Caco-2 (cell line): ENCODE measurements at places on chromosomes 3 and 15.

DNA sequence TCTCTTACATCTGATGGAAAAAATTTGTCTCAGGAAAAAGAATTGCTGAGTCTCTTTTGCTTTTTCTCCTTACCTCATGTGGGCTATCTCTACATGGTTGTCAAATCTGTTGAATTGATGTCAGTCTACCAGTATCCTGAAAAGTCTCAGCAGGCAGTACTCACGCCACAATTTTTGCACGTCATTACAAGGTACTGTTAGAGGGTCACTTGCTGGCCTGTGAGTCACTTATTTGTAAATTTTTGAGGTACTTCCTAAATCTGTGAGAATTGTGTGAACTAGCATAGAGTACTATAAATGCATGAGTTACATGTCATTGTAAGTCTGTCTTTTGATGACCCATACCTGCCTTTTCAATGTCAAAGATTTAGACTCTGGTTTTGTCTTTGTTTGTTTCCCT lies 15.9 kb downstream of the HPS3 start:
- no peak for DNase-seq

DNA sequence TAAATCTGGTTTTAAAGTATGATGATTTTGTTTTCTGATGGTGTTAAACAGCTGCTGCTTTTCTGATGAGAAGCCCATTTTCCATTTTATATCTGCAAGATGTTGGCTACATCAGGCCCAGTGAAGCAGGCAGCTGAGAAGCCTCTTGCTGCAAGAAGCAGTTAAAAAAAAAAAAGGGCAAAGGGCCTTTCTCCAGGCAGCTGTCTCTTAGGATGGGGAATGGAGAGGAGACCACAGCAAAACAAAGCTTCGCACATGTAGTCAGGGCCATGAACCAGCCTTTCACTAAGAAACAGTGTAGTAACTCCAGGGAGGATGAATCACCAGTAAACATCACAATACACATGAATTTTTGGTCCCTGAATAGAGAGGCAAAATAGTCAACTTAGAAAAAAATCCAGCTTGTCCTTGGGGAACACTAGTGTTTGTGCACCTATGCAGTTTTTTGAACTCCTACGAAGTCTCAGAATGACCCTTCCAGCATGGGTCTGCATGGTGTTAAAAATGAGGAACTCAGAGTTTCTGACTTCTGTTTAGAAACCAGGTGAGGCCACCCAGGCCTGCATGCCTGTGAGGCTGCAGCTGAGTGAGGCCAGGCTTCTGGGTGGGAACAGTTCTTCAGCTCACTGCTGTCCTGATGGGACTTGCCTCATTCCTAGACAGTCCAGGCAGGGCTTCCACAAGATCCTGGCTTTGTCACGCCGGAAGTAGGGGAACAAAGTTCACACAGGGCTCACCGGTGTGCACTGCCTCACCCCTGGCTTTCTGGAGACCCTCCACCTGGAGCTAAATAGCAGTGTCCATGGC lies 518.7 kb downstream of the MCTP2 start:
- DNase-seq, result no peak

DNA sequence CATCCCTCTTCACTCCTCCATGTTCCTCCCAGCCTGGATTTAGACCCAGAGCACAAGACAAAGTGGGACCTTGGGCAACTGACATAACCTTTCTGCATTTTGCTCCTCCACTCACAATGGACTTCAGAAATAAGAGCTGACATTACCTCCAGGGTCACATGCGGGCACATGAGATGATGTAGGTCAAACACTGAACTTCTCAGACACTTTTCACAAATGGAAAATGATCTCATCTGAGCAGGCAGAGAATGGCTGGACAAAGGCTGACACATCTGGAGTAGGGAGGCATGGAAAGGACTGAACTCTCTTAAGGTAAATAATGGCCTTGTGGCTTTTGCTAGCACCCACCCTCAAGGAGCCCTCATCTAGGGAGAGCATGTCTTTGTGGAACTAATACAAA lies 849.2 kb upstream of the CFAP20DC start:
- no peak for DNase-seq

- DNase-seq, result no peak
Measured at GRCh38 chr3:37753428-37753827, 108.3 kb upstream of the CTDSPL start.

GRCh38 chr3:112333002-112333380 lies at the start of gene CD200:
CD200 (plus strand) TSS chr3:112333156; CDS start chr3:112333213, 57 bp downstream.
- peak; percentile 42 for DNase-seq

DNA sequence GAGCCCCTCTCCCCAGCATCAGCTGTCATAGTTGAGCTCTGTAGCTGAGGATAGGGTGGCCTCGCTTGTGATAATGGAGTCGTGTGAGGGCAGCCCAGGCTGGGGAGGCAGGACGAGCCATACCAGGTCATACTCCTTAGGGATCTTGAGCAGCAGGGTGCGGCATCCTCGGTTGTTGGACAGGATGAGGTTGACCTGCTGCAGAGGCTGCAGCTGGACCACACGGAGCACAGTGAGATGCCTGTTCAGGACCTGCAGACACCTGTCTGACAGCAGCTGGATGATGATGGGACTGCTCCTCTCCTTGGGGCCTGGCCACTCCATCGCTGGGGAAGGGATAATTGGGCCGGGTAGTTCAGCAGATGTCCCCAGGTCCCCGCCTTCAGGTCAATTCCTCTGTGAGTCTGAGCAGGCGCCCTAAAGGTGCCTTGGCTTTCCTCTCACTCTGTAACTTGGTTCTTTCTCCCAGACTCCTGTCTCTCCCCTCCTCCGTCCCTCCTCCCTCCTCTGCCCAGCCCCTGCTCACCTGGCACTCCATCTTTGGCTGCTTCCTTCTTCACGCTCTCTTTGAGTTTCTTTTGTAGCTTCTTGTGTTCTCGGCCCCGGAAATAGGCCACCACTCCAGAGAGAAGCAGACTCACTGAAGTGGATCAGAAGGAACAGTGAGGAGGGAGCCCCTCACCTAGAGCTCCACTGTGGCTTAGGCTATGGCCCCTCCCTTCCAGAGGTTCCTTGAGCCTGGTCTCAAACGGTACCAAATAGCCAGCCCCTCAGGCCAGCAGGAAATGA lies 7.8 kb downstream of the DUOX2 start:
- no peak for DNase-seq

DNA sequence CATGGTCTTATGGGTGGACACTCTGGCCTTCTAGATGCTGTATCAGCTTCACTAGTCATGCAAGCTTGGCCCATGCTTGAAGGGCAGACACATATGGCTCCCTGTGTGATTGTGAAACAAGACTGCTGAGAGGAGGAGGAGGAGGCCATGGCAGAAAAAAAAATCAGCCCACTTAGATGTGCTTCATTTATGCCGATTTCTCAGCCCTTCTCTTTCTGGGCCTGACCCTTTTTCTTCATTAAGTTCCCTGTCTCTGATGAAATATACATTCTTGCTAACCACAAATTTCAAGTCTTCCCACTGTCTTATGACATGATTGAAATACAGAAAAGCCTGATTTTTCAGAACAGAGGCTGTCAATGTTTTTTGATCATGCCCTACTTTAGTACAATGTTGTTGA lies 213.0 kb upstream of the FEZF2 start:
- DNase-seq, result no peak

- DNase-seq, result no peak
Measured at GRCh38 chr3:87198774-87199173, 28.3 kb upstream of the CHMP2B start.

GRCh38 chr15:63323798-63324563 lies 46.6 kb downstream of the APH1B start:
- no peak for DNase-seq

DNA sequence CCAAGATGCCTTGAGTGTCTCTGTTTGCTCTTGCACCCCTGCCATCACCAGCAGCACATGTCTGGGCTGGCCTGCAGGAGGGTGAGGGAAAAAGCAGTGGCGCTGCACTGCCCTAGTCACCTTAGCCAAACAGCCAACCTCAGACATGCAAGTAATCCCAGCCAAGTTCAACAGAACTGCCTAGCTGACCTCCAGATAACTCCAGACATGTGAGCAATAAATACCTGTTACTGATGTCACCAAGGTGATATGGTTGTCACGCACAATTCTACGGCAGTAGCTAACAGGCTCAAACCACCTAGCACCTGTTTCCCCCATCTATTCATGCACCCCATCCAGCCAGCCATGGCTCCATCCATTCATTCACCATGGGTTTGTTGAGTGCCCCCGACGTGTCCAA lies 99.9 kb downstream of the SRGAP3 start:
- DNase-seq, result peak; percentile 11

- no peak for DNase-seq
Measured at GRCh38 chr3:129745253-129745652, 138.8 kb upstream of the PLXND1 start.

GRCh38 chr15:99084965-99085364 lies 19.9 kb upstream of the SYNM start:
- DNase-seq, result no peak

DNA sequence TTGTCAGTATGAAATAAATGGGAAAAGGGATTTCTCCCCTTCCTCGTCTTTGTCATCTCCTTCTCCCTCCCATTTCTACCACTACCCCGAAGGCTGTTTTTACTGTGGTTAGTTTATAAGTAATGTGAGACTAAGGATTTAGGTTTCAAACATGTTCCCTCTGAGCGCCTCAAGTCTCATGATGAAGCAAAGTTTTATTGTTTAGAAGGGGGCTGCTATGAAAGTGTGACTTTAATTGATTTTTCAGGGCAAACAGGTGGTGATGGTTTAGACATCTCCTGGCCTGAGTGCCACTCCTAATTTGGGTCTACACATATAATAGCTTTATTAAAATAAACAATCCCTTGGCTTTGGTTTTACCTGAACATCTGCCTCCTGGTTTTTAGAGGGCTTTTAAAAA lies 185.5 kb downstream of the MCTP2 start:
- DNase-seq, result no peak
